ENCODE measurements at places on chromosomes 4 and X.

DNA sequence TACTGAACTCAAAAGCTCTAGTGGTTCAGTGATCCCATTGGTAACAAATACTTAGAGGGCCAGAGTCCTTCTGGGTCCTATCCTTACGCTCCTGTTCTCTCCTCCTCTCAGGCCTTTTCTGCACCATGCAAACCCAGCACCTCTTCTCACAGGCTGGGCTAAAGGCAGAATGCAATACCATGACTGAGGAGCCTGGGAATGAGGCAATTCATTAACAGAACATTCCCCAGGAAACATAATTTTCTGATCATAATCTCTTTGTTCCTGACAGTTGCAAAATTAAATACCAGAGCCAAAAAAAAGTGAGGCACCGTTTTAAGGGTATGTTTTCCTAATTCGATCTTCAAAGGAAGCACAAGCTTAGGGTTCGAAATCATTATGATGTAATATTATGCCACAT lies 9.0 kb downstream of the SORBS2 start:
- no peak for DNase-seq

GRCh38 chr4:116515959-116516358 lies 569.4 kb downstream of the TRAM1L1 start:
- DNase-seq, result no peak

- DNase-seq, result no peak
These were observed 378.4 kb downstream of the PABPC4L start for GRCh38 chr4:133823177-133823576.

DNA sequence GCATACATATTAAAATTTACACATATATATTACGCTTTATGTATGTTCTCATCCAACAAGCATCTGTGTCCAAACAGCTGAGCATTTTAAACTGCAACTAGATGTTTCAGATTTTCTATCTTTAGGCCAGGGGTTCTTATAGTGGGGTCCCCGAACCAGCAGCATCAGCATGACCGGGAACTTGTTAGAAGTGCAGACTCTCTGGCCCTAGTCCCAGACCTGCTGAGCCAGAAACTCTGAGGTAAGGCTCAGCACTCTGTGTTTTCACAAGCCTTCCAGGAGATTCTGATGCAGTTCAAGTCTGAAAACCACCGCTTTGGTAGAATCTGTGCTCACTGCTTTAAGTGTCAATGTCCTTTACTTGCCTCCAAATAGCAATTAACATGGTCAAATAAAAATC lies 266.2 kb upstream of the CASK start:
- DNase-seq, result no peak

- DNase-seq, result no peak
These were observed 150.3 kb upstream of the RASGEF1B start for GRCh38 chr4:81622028-81622427.

DNA sequence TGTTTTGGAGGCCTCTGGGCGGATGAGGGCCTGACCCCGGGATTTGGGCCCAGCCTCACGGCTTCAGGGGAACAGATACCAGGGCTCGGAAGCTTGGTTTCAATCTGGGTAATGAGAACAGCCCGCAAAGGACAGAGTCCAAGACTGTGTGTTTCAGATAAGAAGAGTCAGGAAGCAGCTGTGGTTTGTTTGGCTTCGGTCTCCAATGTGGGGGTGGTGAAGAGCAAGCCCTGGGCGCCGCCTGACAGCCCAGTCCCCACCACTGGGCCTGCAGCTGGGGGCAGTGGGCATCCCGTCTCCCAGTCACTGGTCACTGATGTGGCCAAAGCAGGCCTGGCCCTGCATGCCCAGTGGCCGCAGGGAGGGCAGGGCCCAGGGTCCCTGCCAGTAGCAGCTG lies 9.1 kb downstream of the WFS1 start:
- no peak for DNase-seq

DNA sequence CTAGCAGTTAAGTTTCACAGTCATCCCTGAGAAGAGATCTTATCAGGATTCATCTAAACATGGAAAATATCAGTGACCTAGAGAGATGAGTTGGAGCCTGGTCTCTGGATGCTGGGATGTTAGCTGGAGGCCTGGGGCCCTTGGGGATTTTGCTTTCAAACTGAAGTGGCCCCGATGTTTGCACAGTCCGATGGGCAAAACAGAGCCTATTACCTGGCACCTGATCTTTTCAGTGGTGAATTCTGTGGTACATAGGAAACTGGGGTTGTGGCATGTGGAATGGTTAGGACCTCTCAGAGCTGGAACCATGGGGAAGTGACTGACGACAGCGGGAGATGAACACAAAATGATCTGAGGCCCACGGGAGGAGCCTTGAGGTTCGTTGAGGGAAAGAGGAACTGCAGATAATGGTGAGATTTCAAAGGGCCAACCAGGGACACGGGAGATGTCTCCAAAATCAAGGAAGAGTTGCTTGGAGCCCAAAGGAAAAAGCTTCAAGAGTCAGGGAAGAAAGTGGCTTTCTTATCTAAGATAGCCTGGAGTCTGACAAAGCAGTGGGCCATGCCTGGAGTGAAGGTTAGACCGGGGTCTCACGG lies 17.8 kb upstream of the TENM3 start:
- DNase-seq, result no peak

All from SHP77 (cell line).